ENCODE measurements at places on chromosomes 12 and 14.

- DNase-seq = no peak
Observed at GRCh38 chr14:80979951-80980350, 24.5 kb downstream of the TSHR start.

DNA sequence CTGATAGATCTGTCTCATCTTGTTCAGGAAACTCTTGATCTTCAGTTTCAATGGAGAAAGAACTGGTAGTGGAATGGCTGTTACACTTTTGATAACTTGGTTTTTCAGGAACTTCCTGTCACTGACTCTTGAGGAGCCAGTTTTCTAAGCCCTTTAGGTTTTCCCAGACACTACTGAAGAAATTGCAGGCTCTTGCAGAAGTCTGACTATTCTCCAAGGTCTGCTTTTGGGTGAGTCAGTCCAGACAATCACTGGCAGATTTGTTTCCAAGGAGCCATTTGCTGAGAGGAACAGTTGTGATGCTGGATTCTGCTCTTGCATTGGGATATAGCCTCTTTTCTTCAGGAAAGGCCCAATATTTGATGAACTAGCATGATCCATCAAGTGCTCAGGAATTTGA lies 468.0 kb downstream of the FUT8 start:
- DNase-seq = no peak

- DNase-seq = no peak
Observed at GRCh38 chr12:121801595-121802484, 2.0 kb upstream of the SETD1B start.

DNA sequence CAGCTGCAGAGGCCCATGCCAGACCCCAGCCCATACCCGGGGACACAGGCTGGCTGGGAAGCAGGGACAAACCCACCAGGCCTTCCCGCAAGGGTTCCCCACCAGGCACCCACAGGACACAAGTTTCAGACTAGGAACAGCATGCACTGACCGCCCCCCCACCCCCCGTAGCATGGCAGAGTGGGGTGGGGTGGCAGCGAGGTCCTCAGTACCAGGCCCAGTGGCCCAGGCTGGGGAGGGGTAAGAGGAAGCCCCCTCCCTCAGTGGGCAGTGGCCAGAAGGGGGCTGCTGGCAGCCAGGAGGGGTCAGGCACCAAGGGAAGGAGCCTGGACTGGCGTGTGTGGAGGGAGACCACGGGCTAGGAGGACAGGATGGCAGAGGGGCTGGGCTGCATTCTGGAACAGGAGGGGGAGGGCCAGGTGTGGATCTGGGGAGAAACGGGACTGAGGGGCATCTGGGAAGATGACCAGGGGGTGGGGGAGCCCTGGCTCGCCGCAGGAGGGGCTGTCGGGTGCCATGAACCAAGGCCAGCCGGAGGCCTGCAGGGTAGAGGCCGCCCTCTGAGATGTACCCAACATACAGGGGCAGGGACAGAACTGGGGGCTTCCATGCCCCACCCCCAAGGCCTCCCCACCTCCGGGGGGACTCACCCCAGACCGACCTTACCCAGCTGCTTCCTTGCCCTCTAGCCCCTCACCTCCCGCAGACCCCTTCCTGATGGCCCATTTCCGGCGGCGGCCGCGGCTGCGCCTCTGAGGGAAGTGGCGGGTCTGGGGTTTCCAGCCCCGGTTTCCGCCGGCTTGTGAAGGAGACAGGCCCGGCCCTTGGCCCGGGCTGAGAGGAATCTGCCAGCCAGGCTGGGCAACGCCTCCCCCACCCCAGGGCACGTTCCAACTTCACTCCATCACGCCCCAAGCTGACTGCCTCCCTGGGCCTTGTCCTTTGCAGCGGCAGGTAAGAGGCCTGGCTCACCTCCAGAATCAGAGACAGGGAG lies 5.6 kb upstream of the JAG2 start:
- no peak for DNase-seq

DNA sequence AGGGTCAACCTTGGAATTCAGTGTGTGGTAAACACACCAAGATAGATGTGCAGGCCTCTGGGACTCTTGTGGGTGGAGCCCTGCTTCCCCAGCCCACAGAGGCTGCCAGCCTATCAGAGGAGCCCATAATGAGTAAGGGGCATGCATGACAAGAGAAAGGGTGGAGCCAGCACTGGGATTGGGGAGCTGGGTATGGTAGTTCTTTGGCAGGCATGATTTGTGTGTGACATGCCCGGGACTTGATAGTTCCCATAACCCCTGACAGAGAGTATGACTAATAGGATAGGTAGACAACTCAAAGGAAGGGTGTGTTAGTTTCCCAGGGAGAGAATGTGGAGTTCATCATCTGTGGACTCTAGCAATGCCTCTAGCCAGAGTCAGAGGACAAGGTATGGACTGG lies 143.0 kb downstream of the EMP1 start:
- no peak for DNase-seq

- no peak for DNase-seq
Observed at GRCh38 chr12:94299846-94300245, 151.5 kb downstream of the PLXNC1 start.

- DNase-seq = no peak
Observed at GRCh38 chr12:108616941-108617858, 16.5 kb downstream of the SELPLG start.

DNA sequence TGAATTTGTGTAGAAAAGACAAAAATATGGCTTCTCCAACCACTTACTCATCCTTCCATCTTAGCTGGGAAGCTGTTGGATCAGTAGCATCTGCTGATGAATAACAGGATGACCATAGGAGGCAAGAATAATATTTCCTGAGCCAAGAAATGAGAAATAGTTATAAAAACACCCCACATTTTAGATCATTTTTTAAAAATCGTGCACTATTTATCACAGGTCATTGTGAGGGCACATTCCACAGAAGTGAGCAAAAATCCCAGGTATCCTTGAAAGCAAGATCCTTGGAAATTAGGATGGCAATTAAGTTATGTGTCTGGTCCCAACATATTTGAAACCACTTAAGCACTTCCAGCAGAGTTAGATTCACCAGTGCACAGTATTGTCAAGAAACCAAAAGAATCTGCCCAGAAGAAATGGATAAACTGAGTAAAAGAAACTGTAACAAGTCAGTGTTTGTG lies 8.4 kb downstream of the FAR2 start:
- no peak for DNase-seq

GRCh38 chr12:81095501-81096232 lies 17.8 kb downstream of the ACSS3 start:
- peak; percentile 63 for DNase-seq
